Left renal cortex interstitium (tissue), 4 donors: ENCODE measurements at places on chromosomes 6 and 20.

- DNase-seq = no peak
These were observed 4.9 kb downstream of the SLC22A2 start for GRCh38 chr6:160253714-160254113.

DNA sequence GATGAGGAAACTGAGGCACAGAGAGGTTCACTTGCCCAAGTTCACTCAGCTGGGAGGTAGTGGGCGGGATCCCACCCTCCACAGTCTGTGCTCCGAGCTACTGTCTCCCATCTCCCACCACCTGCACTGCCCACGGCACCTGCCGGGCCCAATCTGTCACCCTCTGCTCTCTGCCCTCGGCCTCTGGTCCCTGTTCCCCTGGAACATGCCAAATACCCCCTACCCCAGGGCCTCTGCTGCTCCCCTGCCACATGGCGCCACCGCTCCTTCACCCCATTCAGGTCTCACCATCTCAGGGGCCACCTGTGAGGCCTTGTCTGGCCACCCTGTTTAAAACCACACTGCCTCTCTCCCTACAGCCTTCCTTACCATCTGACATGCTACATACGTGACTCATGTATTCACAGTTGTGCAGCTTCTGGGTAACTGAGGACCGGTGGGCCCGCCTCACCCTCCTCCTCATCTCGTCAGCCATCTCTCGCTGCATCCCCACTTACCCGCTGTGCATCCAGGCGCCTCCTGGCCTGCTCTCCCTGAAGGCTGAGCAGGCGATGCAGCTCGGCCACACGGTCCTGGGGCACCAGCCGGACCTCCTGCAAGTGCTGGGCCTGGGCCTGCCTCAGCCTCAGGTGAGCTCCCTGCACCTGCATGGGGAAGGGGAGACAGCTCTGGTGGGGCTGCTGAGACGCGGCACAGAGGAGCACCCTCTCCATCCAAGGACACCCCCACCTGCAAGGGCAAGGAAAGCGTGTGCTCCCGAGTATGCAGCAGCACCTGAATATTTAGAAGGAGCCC is 50.6 kb downstream of the GINS1 start:
- DNase-seq = no peak

- DNase-seq = no peak
These were observed 1136.0 kb downstream of the HACE1 start for GRCh38 chr6:103723438-103724322.

GRCh38 chr6:88547768-88548167 is 381.6 kb upstream of the CNR1 start:
- DNase-seq = no peak

GRCh38 chr6:98840996-98841513 is 6.7 kb downstream of the POU3F2 start:
- DNase-seq = no peak

DNA sequence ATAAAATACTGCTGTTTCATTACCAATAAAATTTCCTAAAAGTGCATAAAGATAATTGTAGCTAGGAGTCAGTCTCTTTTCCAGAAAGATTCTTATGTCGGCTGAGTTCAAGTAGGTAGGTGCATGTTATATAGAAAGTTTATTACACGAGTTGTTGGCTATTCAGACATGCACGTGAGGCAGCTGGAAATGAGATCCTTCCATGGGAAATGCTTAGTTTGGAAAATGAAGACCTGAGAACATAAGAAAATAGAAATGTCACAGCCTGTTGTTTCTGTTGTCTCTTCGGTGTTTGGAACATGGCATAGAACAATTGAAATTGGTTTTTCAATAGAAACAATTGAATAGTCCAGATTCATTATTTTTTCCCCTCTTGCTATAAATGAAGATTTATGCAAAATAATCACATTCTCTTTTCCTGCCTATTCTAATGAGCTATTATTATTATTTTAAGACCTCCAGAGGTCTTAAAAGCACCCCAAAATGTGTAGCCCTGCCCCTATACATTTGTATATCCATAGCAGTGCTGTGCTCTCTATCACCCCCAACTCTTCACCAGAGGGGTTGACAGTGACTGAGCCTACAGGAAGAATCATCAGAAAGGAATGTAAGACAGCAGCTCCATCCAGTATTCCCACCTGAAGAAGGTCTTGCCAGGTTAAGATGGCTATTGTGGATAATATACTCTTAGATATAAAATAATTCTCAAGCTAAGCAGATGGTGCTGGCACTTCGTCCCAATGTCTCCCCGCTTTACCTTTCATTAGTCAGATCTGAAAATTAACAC is 82.2 kb downstream of the ZDHHC14 start:
- DNase-seq = no peak
